ENCODE measurements at places on chromosomes 3 and 15.

GRCh38 chr3:148078658-148079057 lies 619.0 kb upstream of the AGTR1 start:
- no peak for DNase-seq

DNA sequence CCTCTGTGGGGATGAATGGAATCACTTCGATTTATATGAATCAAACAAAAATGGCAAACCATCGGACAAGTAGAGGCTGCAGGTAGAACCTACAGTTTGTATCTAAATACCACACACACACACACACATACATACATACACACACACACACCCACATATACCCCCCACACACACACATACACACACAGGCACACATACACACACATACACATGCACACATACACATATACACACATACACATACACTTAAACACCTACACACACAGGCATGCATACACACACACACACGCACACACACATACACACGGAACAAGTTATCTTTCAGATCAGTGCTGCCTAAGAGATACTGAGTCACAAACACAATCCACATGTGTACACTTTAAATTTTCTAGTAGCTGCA lies 24.3 kb downstream of the HEG1 start:
- no peak for DNase-seq

- no peak for DNase-seq
Observed at GRCh38 chr15:36877796-36878683, 222.3 kb downstream of the MEIS2 start.

GRCh38 chr3:151940481-151940880 lies 67.0 kb downstream of the SUCNR1 start:
- no peak for DNase-seq

GRCh38 chr15:85934691-85935090 lies 140.0 kb upstream of the KLHL25 start:
- no peak for DNase-seq

DNA sequence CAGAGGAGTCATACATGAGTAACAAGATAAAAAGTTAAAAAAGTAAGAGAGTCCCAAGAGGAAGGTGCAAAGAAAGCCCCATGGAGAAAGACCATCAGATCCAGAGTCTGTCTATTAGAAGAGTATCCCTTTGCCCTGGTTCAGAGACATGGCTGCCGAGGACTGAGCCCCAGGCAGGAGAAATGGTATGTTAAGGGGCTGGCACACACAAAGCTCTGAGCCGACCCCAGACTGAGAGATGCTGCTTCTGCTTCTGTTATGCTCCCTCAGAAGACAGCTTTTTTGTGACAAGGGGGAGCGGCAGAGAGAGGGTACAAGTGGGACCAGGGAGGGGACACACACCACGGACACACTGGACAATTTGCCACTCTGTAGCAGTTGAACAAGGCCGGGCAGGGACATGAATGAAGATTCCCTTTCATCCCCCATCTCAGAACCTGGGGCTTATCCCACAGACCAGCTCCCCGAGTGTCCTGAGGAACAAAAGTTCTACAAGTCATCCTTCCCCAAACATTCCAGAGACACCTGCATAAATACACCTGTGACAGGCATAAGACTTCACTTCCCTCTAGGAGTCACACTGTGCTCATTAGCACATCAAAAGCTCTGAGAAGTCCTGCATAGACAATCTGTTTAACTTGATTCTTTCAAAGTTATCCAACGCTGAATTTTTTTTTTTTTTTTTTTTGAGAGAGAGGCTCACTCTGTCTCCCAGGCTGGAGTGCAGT lies 161.6 kb upstream of the WNT5A start:
- DNase-seq: no peak

DNA sequence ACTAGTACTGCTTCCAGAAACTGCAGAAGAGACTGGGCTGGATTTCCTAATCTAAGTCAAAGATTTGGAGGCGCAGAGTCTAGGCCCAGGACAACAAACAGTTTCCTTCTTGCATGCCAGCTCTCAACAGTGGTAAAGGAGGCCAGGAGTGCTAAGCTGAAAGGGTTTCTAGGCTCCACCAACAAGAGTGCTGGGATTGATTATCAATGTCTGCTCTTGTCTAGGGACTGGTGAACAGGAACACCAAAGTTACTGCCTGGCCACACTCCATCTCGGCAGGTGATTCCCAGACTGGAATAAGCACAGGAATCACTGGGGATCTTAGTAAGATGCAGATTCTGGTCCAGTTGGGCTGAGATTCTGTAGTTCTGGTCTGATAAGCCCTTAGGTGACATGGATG lies 22.8 kb upstream of the FGD5 start:
- DNase-seq: no peak

- no peak for DNase-seq
Observed at GRCh38 chr15:34700891-34701427, 53.8 kb downstream of the GJD2 start.

- no peak for DNase-seq
Observed at GRCh38 chr15:54843006-54843405, 353.7 kb downstream of the RSL24D1 start.

GRCh38 chr15:49247556-49248110 lies 77.6 kb downstream of the GALK2 start:
- no peak for DNase-seq
